ENCODE measurements at places on chromosomes 5 and 9.

DNA sequence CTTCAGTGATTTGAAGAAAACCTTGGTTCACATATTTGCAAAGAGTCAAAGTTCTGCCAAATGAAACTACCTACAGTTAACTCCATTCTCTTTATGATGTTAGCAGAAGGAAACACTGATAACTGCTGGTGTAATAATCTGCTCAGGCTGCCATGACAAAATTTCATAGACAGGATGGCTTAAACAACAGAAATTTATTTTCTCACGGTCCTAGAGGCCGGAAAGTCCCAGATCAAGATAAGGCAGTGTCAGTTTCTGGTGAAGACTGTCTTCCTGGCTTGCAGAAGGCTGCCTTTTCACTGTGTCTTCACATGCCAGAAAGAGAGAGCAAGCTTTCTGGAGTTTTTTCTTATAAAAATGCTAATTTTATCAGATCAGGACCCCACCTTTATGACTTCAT, 102.4 kb upstream of the PARP8 start:
- H3K27me3 ChIP-seq, result no peaks in the 10 kb centered on the region
- H3K4me3 ChIP-seq, result no peak overlapping the region
- no peak overlapping the region for H3K27ac ChIP-seq
- H3K4me1 ChIP-seq, result no peaks in the 10 kb centered on the region

GRCh38 chr9:20594608-20595007, 27.7 kb downstream of the MLLT3 start:
- H3K27ac ChIP-seq, result no peak overlapping the region
- no peak overlapping the region for H3K4me3 ChIP-seq
- H3K36me3 ChIP-seq, result no peaks in the 10 kb centered on the region
- H3K4me1 ChIP-seq, result no peaks in the 10 kb centered on the region
- no peak for DNase-seq

- DNase-seq, result peak; percentile 8
- H3K4me1 ChIP-seq, result peaks cover 25% of the 10 kb centered on the region
- no peak overlapping the region for H3K27ac ChIP-seq
Measured at GRCh38 chr5:170571281-170571731, 67.5 kb downstream of the KCNIP1 start.

DNA sequence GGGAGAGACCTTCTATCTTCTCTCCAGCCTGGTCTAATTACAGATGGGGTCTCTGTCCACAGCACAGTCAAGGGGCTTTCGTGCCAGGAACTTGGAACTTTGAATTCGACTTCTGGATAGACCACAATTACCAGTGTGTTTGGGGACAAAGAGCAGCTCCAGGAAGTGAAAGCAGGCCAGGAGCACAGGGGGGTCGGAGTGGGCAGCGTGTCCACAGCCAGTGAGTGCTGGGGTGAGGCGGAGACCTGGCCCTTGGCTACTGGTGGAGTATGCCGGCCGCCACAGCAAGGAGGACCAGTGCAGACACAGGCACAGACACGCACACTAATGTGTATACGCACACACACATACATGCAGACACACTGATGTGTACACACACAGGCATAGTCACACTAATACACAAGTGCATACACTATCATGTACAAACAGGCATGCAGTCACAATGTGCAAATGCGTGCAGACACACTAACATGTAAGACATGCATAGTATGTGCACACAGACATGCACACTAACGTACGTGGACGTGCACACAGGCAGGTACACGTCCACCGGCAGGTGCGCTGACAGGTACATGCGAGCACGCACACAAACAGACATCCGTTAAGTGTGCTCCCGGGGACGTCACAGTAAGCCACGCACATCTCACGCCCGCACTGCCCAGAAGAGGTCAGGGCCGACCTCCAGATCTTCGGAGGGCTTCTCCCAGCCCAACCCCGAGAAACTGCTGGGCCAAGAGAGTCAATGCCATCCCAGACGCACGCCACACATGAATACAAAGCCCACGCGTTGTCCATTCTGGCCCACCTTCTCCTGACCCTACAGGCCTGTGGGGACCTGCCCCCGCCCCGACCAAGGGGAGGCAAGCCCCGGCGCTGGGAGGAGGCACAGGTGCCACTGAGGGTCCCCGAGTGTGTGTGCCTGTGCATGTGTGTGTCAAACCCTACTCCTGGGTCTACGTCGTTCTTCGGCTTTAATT, 46.5 kb downstream of the NKD2 start:
- peaks cover 38% of the 10 kb centered on the region for H3K36me3 ChIP-seq
- no peak for DNase-seq
- H3K4me1 ChIP-seq, result no peaks in the 10 kb centered on the region

- H3K36me3 ChIP-seq, result no peaks in the 10 kb centered on the region
Measured at GRCh38 chr5:142358121-142358520, 33.3 kb upstream of the SPRY4 start.

DNA sequence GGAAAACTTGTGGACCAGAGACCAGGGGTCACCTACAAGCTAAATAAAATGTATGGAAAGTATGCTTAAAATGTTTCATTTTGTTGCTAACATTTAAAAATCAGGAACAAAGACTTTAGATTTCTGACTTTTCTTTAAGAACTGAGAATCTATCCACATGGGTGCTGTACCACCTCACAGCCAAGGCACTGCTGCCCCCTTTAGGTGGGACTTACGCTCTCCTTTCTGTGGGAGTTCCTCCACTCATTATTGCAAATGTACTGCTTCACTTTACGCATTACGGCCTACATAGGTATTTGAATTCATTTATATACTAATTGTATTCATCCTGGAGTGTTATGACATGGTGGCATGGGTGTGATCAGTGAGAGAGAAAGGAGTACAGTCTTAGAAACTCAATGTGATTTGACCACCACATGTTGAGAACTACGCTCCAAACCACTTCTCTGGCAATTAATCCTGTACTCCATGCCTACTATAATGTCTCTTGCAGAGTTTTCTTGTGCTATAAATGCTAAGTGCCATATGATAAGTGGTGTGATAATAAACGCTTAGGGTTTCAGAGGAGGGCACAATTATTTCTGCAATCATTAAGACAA, 24.7 kb upstream of the CETN3 start:
- H3K27ac ChIP-seq, result no peak overlapping the region
- H3K27me3 ChIP-seq, result no peaks in the 10 kb centered on the region
- H3K4me3 ChIP-seq, result no peak overlapping the region
- peak; percentile 39 for DNase-seq
- no peaks in the 10 kb centered on the region for H3K36me3 ChIP-seq

- H3K27me3 ChIP-seq, result no peaks in the 10 kb centered on the region
- no peak overlapping the region for H3K27ac ChIP-seq
- H3K4me3 ChIP-seq, result no peak overlapping the region
- peaks cover 68% of the 10 kb centered on the region for H3K4me1 ChIP-seq
- no peak for DNase-seq
Measured at GRCh38 chr5:95738072-95738471, 6.9 kb downstream of the RHOBTB3 start.

DNA sequence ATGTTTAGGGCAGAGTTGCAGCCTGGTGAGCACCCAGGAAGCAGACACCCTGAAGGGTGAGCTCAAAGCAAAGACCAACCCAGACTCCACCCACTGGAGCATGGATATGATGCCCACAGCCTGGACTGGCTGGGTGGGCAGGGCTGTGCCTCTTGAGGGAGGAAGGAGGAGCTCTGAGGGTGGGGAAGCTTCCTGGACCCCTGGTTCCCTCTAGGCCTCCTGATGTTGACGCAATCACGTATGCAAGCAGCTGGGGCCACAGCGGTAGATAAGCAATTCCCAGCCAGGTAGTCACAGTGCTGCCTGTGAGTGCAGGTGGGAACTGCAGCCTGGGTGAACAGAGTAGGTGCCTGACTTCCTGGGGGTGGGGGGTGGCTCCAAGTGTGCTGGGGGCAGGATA, 271.5 kb downstream of the CDK5RAP2 start:
- no peaks in the 10 kb centered on the region for H3K4me1 ChIP-seq
- H3K27me3 ChIP-seq, result no peaks in the 10 kb centered on the region
- no peak overlapping the region for H3K4me3 ChIP-seq
- H3K27ac ChIP-seq, result no peak overlapping the region

- DNase-seq, result no peak
- H3K27me3 ChIP-seq, result no peaks in the 10 kb centered on the region
- no peak overlapping the region for H3K27ac ChIP-seq
Measured at GRCh38 chr5:171495122-171495700, 75.8 kb downstream of the FGF18 start.

GRCh38 chr5:1368236-1368635, 23.3 kb upstream of the CLPTM1L start:
- no peaks in the 10 kb centered on the region for H3K4me1 ChIP-seq
- H3K27ac ChIP-seq, result no peak overlapping the region
- no peaks in the 10 kb centered on the region for H3K36me3 ChIP-seq
- no peak overlapping the region for H3K4me3 ChIP-seq
- no peak for DNase-seq

- H3K27ac ChIP-seq, result no peak overlapping the region
- H3K4me3 ChIP-seq, result no peak overlapping the region
- H3K4me1 ChIP-seq, result no peaks in the 10 kb centered on the region
- DNase-seq, result no peak
Measured at GRCh38 chr9:73357607-73358006, 205.9 kb downstream of the ANXA1 start.

DNA sequence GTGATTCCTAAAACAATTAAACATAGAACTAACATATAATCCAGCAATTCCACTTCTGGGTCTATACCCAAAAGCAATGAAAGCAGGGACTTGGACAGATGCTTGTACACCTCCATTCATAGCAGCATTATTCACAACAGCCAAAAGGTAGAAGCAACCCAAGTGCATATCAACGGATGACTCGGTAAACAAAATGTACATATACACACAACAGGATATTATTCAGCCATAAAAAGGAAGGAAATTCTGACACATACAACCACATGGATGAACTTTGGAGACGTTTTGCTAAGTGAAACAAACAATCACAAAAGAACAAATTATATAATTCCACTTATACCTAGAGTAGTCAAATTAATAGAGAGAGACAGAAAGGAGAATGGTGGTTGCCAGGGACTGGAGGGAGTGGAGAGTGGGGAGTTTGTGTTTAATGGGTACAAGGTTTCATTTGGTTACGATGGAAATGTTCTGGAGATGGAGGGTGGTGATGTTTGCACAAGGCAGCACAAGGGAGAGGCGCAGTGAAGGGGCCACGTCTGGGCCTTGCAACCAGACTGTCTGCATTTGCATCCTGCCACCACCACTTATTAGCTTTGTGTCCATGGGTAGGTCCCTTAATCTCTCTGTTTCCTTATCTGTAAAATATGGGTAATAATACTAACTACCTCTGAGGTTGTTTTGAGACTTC, 36.3 kb upstream of the RLN1 start:
- no peaks in the 10 kb centered on the region for H3K36me3 ChIP-seq
- no peak overlapping the region for H3K4me3 ChIP-seq
- no peak for DNase-seq

DNA sequence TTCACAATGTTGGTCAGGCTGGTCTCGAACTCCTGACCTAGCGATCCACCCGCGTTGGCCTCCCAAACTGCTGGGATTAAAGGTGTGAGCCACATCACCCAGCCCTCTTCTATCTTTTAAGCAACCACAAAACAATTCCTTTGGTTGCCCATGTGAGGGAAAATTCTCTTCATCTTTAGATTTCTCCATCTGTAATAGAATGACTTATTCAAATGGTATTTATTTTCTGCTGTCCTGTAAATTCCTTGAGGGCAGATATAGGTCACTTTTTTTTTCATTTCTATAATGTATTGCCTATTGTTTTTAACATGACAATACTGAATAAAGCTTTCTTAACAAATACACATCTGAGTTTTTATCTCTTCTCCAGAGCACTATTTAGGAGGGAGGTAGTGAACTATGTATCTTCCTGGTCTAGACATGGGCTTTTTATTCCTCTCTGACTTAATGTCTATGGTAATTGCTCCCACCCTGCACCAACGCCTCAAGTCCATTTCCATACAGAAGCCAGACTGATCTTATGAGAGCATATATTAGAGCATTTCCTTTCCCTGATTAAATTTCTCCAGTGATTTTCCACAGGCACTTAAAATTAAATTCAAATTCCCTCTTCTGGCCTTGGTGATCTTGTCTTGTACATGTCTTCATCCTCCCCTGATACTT, 595.6 kb downstream of the CAAP1 start:
- no peak overlapping the region for H3K4me3 ChIP-seq
- H3K36me3 ChIP-seq, result no peaks in the 10 kb centered on the region
- no peaks in the 10 kb centered on the region for H3K27me3 ChIP-seq
- DNase-seq, result no peak

DNA sequence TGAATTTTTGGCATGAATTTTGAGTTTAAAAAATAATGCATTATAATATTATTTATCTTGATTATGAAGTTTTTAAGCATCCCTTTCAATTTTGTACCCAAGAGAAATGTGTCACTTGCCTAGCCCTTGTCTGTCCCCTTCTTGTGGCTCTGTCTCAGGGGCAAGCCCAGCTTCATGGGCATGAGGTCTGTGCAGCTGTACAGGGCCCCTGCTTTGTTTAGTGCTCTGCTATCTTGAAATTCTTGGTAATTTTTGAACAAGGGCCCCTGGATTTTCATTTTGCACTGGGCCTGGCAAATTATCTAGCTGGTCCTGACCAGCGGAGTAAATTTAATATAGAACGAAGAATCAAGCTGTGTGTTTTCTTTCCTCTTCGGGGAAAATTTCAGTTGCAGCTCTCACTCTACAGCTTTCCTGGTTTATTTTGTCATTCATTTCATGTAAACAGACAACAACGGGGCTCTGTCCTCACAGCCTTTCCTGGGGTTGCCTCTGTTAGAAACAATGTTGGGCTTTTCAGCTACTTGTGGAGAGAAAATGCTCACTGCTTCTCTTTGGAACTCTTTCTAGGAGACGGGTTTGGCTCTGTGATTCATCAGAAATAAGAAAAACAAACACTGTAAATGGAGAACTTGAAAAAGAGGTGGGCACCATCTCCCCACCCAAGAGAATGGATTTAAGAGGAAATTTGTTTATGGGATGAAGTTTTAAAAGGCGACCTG, 41.1 kb downstream of the LIX1 start:
- H3K4me3 ChIP-seq, result no peak overlapping the region
- no peaks in the 10 kb centered on the region for H3K4me1 ChIP-seq
- H3K27ac ChIP-seq, result no peak overlapping the region

DNA sequence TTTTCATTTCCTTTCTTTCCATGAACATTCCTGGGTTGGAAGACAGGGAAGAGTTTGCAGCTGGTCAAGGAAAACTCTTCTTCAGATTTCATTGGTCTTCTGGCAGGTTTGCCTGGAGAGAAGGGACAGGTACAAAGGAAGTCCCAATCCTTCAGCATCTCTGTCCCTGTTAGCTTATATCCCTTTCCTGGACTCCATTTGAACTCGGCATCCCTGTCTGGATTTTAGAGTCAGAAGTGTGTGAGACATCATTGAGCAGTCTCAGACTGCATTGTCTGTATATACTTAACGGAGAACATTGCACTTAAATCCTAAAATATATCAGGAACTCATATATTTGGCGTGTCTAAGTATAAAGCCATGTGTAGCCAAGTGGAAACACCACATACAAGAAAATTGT, 54.9 kb downstream of the ADGRV1 start:
- H3K27me3 ChIP-seq, result no peaks in the 10 kb centered on the region
- no peak overlapping the region for H3K27ac ChIP-seq
- H3K4me3 ChIP-seq, result no peak overlapping the region
- no peak for DNase-seq
- H3K36me3 ChIP-seq, result no peaks in the 10 kb centered on the region

GRCh38 chr9:89613912-89614892, 9.4 kb downstream of the GADD45G start:
- H3K27me3 ChIP-seq, result no peaks in the 10 kb centered on the region
- no peaks in the 10 kb centered on the region for H3K36me3 ChIP-seq
- H3K27ac ChIP-seq, result no peak overlapping the region

- no peaks in the 10 kb centered on the region for H3K36me3 ChIP-seq
- no peak for DNase-seq
- H3K4me1 ChIP-seq, result no peaks in the 10 kb centered on the region
- H3K4me3 ChIP-seq, result no peak overlapping the region
Measured at GRCh38 chr5:102654559-102655349, 100.4 kb upstream of the PAM start.

GRCh38 chr9:110750272-110750671, 81.7 kb downstream of the MUSK start:
- no peak overlapping the region for H3K27ac ChIP-seq
- H3K4me3 ChIP-seq, result no peak overlapping the region
- DNase-seq, result peak; percentile 22
- no peaks in the 10 kb centered on the region for H3K36me3 ChIP-seq

All from body of pancreas (tissue), 4 donors.